ENCODE measurements at places on chromosomes 7 and 10. TPM values are rescaled to one million over a fixed set of nuclear protein-coding genes. Genes with fewer than 3 reads are reported as not detected.

DNA sequence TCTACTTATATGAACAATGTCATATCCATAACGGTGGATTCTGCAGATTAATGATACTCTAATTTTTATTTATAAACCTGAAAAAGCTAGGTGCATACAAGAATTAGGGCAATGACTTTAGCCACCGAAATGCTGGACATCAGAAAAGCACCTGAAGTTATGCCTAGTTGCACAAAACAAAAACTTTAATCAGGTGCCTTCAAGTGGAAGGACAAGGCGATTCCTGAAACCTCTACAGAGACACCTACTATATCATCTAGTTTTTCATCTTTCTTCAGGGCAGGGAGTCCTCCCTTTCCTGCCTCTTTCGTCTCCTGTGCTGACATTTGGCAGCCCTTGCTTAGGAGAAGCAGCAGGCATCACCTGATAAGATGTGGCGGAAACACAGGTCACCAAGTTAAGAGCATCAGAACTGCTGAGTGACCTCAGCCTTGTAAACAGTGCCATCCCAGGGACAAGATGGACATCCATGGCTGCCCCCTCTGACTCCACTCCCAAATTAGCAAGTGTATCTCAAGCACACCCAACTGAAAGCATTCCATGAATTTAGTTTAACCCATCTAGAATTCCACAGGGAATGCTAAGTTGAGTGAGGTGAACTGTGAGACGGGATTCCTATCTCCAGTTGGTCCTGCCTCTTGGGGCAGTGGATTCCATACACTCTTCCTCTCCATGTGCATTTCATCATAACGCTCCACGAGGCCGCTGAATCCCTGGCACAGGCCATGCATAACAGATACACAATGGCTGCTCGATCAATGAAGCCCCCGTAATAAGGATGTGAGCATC lies 5.8 kb downstream of the ITPRIP start:
- H3K27me3 ChIP-seq = no peaks in the 10 kb centered on the region
- no peak overlapping the region for H3K4me3 ChIP-seq
- H3K27ac ChIP-seq = no peak overlapping the region
- H3K4me1 ChIP-seq = peaks cover 86% of the 10 kb centered on the region
- no peak for DNase-seq
- peaks cover 35% of the 10 kb centered on the region for H3K36me3 ChIP-seq

GRCh38 chr10:77355844-77356243 lies 281.8 kb downstream of the KCNMA1 start:
- H3K4me1 ChIP-seq = peaks cover under 1% of the 10 kb centered on the region
- H3K27ac ChIP-seq = no peak overlapping the region
- no peaks in the 10 kb centered on the region for H3K36me3 ChIP-seq
- no peak overlapping the region for H3K4me3 ChIP-seq
- no peak for DNase-seq

GRCh38 chr7:143882020-143882603 lies 19.9 kb downstream of the TCAF1 start:
- H3K27ac ChIP-seq = no peak overlapping the region
- no peak overlapping the region for H3K4me3 ChIP-seq
- peaks cover 3% of the 10 kb centered on the region for H3K36me3 ChIP-seq
- H3K4me1 ChIP-seq = peaks cover 2% of the 10 kb centered on the region
- DNase-seq = no peak

DNA sequence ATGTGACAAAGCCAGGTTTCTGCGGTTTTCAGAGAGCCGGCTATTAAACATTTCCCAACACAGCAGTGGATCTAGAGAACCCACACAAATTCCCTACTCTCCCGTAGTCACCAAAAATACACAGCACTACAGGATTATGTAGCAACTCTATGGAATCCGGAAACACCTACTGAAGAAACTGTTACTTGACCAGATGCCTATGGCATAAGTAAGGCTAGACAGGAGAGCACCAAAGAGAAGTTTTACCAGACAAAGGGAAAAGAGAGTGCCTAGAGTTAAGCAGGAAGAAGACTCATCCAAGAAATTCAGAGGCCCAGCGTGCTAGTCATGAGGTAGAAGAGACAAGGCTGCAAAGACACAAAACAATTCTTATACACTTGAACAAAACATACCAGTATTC lies 321.1 kb downstream of the PARD3 start:
- H3K27me3 ChIP-seq = no peaks in the 10 kb centered on the region
- no peaks in the 10 kb centered on the region for H3K36me3 ChIP-seq
- no peak overlapping the region for H3K27ac ChIP-seq
- DNase-seq = no peak

GRCh38 chr7:131124001-131124629 lies 203.6 kb upstream of the MKLN1 start:
- no peak overlapping the region for H3K4me3 ChIP-seq
- no peak overlapping the region for H3K27ac ChIP-seq
- no peak for DNase-seq
- H3K36me3 ChIP-seq = peaks cover 3% of the 10 kb centered on the region
- no peaks in the 10 kb centered on the region for H3K4me1 ChIP-seq

DNA sequence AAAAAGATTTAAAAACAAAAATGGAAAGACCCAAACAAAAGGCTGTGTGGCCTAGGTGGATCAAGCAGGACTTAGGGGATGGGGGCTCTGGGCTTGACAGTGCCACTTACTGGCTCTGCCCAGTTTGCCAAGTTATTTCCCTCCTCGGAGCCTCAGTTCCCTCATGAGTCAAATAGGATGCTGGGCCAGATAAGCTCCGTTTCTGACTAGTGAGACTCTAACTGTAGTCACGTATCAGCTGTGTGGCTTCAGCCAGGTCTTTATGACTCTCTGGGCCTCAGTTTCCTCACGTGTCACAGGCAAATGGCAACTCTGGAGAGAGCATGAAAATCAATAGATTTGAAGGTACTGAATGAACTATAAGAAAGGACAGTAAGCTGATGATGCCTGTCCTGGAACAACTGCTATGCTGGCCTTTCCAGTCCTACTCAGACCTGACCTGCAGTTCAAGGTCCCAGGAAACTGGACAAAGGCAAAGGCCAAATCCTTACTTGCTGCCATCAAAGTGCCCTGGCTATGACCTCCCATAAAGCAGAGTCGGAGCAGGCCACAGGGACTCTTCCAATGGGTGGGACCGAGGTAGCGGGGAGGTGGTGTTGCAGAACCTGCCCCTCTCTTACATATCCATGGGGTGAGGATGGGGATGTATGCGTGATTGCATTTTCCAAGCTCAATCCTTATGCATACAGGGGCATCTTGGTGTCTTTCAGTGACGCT lies 27.0 kb downstream of the FAM53B start:
- no peak for DNase-seq
- no peak overlapping the region for H3K4me3 ChIP-seq
- H3K4me1 ChIP-seq = peaks cover 74% of the 10 kb centered on the region
- peak overlapping the region; percentile 58 for H3K27ac ChIP-seq
- H3K27me3 ChIP-seq = peaks cover 2% of the 10 kb centered on the region

The CDK14 gene
- total RNA-seq = 2.1 TPM

The APBB1IP gene
- 47.4 TPM for total RNA-seq

The DNAH11 gene
- total RNA-seq = 2.0 TPM

All from activated T-helper 2 cell treated with anti-CD3 and anti-CD28 coated beads, Interferon-gamma antibody, Interleukin-2, Interleukin-4, amounts not matched to agents 10 μg/mL and 5 μg/mL and 100 μg/mL, durations not matched to agents 14 hours and 24 hours and 36 hours (primary cell).